IMR-90 (cell line): ENCODE measurements at places on chromosomes 4 and X. TPM values are rescaled to one million over a fixed set of nuclear protein-coding genes. Genes with fewer than 3 reads are reported as not detected.

Gene FANCB
- total RNA-seq = 7.7 and 14.4 TPM in 2 replicates

Gene MAGEE2
- not detected in 2 replicates for total RNA-seq

Gene DGAT2L6
- not detected in 2 replicates for total RNA-seq

Gene SPATA4
- under 0.01 and 0.28 TPM in 2 replicates for total RNA-seq

DNA sequence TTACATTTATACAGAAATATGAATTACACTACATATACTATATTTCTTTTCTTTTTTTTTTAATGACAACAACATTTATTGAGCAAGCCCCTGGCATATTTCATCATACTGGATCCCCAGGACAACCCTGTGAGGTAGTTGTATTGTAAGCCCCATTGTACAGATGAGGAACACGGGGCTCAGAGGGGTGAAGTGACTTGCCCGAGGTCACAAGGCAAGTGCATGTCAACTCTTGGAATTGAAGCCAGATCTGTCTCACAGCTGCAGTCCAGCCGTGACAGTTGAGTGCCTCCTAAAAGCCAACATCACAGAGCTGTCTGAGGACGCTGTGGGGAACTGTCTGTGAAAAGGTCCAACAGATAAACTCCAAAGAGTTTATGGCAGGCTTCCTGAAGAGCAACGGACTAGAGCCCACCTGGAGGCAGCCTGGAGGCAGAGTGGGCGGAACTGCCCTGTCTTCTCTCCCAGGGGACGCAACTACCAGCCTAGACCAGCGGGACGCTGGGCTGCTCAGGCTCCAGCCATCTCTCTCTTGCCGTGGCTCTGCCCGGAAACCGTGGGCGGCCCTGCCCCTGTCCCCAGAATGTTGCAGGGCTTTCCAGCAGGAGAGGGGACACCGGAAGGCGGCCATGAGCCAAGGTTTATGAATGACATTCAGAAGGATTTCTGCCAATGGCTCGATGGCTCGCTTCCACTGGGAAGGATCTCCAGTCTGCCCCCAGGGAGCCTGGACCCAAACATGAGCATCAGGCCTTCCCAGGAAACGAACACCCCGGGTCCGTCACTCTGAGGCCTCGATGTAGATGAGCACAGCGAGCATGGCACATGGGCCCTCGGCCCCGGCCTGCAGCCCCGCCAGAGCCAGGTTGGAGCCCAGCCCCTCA is 50.1 kb downstream of the CFAP299 start:
- no peak for DNase-seq

- no peak for DNase-seq
These were observed 1537.0 kb downstream of the C4orf33 start for GRCh38 chr4:130632731-130633604.

- no peak for DNase-seq
These were observed 570 bp downstream of the WDR44 start for GRCh38 chrX:118346258-118347094.

- DNase-seq = peak; percentile 3
These were observed 198.2 kb upstream of the CXorf66 start for GRCh38 chrX:140163371-140164159.

- no peak for DNase-seq
These were observed 182.8 kb upstream of the GRID2 start for GRCh38 chr4:92120810-92121498.

DNA sequence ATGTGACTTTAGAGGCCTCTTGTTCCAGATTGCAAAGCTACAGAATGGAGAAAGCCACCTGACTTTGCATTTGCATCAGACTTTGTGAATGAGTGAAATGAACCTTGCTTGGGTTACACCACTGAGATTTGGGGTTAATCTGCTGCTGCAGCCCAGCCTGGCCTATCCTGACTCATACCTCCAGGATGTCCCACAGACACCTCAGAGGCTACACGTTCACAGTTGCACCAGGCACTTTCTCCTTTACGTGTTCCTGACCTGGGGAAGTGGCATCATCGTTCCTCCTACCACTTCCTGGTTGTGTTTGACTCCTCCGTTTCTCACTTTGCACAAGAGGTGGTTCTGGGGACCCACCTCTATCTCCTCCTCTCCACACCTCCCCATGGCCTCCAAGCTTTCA is 9.2 kb upstream of the SORCS2 start:
- no peak for DNase-seq

DNA sequence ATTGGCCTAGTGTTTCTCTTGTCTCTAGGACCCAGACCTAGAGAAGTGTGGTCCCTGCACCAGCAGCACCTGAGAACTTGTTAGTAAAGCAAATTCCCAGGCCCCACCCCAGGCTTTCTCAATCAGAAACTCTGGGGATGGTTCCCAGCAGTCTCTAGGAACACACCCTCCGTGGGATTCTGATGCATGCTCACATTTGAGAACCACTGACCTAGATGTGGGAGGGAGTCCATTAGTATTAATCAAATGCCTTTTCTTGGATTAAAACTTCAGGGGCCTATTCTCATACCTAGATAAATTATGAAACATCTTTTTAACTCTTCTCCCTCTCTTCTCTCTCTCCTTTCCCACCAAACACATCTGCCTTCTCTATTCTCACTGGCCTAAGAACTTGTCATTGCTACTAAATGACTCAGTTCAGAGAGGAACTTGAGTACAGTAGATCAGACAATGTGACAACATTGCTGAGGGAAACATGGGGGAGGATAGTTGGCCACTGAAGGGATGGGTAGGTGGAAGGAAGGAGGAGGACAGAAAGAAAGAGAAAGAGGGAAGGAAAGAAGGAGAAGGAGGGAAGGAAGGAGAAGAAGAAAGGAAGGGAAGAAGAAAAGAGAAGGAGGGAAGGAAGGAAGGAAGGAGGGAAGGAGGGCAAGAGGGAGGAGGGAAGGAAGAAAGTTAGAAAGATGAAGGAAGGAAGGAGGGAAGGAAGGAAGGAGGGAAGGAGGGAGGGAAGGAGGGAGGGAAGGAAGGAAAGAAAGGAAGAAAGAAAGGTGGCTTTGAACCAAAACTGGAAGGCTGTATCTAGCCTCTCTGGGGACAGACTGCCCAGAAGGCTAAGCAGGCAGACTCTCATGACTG is 132.7 kb upstream of the MAP3K15 start:
- DNase-seq = peak; percentile 51

GRCh38 chrX:149198980-149199732 is 305.9 kb downstream of the IDS start:
- no peak for DNase-seq

- DNase-seq = no peak
These were observed 29.0 kb downstream of the MGST2 start for GRCh38 chr4:139694522-139695107.

DNA sequence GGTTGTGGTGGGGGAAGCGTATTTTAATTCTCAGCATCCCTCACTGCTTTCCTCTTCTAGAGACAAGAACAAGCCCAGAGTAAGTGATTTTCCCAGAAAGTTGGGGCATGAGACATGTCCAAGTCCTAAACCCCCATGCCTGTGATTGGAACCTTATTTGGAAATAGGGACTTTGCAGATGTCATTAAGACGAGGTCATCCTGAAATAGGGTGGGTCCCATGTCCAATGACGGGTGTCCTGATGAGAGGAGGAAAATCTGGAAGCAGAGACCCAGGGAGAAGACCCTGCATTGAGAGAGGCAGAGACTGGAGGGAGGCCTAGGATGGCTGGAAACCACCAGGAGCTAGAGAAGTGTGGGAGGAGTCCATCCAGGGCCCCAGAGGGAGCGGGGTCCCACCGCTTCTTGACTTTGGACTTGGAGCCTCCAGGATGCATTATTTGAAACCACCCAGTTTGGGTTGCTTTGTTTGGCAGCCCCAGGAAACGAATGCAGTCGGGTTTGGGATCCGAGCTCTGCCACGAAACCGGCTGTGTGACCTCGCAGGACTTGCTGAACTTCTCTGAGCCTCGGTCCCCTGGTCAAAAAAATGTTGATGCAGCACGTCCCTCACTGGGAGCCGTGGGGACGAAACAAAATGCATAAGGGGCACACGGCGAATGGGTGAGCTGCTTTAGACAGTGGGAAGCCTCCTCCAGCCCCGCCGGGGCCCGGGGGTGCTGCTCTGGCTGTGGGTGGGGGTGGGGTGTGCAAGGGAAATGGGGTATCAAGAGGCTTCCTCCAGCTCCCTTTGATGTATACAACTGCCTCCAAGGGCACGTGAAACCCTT is 113.9 kb downstream of the CPZ start:
- DNase-seq = no peak
